Neural crest cell (in vitro differentiated cells): ENCODE measurements at places on chromosomes 1 and 21. TPM values are rescaled to one million over a fixed set of nuclear protein-coding genes. Genes with fewer than 3 reads are reported as not detected.
A peak's percentile ranks its signal among the peaks of the same experiment; 100 is the strongest.

DNA sequence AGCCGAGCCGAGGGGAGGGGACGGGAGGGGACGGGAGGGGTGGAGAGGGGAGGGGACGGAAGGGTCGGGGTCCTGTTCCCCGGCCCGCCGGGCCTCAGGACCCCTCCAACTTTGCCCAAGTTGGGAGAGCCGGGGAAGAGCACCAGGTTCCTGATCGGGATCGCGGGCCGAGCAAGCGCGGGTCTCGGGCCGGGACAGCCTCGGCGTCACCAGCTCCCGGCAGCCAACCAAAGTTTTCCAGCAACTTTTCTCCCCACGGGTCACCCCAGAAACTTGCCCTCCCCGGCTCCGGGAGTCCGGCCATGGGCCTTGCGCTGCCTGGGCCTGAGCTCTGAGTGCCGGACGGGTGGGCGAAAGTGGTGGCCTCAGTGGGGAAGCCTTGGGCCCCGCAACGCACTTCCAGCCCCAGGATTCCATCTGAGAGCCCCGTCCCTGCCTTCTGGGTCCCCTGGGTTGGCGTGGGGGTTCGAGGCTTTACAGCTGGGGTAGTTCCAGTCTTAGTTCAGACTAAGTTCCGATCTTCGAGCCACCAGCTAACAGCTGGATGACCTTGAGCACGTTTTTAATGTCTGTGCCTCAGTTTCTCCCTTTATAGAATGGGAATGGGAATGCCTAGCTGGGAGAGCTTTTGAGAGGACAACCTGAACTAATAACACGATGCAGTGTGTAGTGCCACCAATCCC is 458 bp downstream of the ZC3H12A start:
- H3K4me1 ChIP-seq = peaks cover 42% of the 10 kb centered on the region
- H3K27me3 ChIP-seq = peaks cover 34% of the 10 kb centered on the region
- no peak for DNase-seq
- H3K4me3 ChIP-seq = peak overlapping the region; percentile 82
- no peaks in the 10 kb centered on the region for H3K36me3 ChIP-seq
- no peak overlapping the region for H3K27ac ChIP-seq

TMPRSS2 gene
- not detected in 2 replicates for total RNA-seq

DNA sequence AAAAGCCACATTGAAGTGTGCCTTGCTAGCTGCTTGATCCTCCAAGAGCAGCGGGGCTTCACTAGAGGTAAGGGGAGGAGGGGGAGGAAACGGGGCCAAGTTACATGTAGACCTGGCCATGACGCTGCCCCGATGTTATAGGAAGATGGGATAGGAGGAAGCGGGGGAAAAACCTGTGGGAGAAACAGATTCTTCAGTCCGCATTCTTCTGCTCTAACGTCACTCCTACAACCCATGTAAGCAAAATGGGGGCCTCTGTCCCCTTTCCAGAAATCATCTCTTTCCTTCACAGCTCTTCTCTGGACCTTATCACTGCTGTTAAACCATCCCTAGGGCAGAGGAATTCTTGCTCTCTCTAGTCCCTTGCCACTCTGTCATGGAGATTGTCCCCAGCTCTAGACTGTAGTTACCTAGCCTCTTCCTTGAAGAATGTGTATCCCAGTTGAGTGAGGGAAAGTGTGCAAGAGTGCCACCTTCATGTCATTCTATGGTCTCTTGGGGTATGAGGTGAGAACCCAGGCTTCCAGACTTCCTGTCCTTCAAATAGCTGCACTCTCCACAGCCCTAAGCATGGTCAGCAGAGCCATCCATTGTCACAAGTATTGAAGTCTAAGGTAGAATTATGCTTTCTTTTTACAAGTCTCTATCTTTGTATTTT is 11.4 kb downstream of the PLEKHO1 start:
- peaks cover 46% of the 10 kb centered on the region for H3K4me1 ChIP-seq
- DNase-seq = no peak
- peak overlapping the region; percentile 7 for H3K4me3 ChIP-seq
- no peaks in the 10 kb centered on the region for H3K27me3 ChIP-seq
- H3K27ac ChIP-seq = peak overlapping the region; percentile 72

PRKAA2 gene
- total RNA-seq = 4.8 and 4.9 TPM in 2 replicates

- no peak overlapping the region for H3K27ac ChIP-seq
- H3K4me3 ChIP-seq = no peak overlapping the region
- no peak for DNase-seq
- peaks cover 19% of the 10 kb centered on the region for H3K4me1 ChIP-seq
These were observed 95.1 kb upstream of the WLS start for GRCh38 chr1:68327414-68327813.

- H3K4me1 ChIP-seq = peaks cover 13% of the 10 kb centered on the region
- H3K27me3 ChIP-seq = peaks cover 17% of the 10 kb centered on the region
- DNase-seq = no peak
- no peak overlapping the region for H3K27ac ChIP-seq
These were observed 17.4 kb upstream of the HIVEP3 start for GRCh38 chr1:41936107-41936506.

DNA sequence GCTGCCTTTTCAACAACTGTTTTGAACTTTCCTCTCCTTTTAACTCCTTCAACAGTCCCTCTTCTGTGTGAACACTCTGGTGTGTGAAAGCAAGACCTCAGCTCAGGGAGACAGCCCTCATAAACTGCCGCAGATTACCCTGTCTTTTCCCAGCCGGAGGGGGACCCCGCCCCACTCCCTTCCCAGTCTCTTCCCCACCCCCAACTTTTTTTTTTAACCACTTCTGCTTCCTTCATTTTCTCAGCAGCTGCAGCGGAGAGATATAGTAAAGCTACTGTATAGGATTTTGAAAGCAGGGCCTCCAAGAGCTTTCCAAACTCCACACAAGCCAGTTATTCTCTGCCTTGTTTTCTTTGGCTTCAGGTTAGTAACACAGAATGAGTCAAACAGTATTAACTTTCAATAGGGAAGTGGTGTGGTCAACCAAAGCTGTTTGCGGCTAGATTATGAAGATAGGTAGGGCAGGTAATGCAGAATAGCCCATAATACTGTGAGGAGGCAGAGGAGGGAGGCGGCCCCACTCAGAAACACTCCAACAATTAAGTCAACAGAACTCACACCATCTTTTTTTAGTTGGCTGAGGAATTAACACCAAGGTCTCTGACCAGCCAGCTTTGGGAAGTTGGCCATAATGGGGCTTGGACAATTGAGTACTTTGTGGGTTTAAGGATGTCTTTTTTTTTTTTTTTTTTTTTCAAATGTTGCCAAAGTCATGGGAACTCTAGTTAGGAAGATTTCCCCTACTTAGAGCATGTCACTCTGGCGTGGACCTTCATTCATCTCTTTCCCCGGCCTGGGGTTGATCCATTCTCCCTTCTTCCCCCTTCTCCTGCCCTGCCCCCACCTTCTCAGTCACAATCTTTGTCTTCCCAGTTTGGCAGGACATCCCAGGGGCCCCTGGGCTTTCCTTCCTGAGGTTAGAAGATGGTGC is 177.0 kb downstream of the CLIC6 start:
- no peak for DNase-seq
- H3K27me3 ChIP-seq = no peaks in the 10 kb centered on the region
- peaks cover 22% of the 10 kb centered on the region for H3K4me1 ChIP-seq
- H3K27ac ChIP-seq = peak overlapping the region; percentile 89
- no peak overlapping the region for H3K4me3 ChIP-seq

DNA sequence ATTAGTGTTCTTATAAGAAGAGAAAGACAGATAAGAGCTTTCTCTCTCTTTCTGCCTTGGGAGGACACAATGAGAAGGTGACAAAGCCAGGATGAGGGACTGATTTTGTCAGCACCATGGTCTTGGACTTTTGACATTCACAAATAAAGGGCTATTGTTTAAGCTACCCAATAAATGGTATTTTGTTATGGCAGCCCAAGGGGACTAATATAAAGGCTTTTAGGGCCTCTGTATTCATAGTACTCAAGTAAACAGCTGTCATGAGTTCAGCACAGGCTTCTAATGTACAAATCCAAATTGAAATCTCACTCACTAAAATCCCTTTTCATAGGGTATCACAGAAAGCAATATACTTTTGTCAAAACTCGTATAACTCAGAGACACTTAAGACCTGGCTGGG is 242.7 kb downstream of the FAF1 start:
- H3K36me3 ChIP-seq = peaks cover 7% of the 10 kb centered on the region
- H3K27ac ChIP-seq = no peak overlapping the region
- DNase-seq = no peak
- H3K4me1 ChIP-seq = peaks cover 4% of the 10 kb centered on the region

GRCh38 chr1:154418062-154418921 is 13.1 kb downstream of the IL6R start:
- peaks cover 22% of the 10 kb centered on the region for H3K4me1 ChIP-seq
- no peak overlapping the region for H3K4me3 ChIP-seq
- no peak for DNase-seq
- H3K36me3 ChIP-seq = no peaks in the 10 kb centered on the region
- H3K27ac ChIP-seq = peak overlapping the region; percentile 75

DNA sequence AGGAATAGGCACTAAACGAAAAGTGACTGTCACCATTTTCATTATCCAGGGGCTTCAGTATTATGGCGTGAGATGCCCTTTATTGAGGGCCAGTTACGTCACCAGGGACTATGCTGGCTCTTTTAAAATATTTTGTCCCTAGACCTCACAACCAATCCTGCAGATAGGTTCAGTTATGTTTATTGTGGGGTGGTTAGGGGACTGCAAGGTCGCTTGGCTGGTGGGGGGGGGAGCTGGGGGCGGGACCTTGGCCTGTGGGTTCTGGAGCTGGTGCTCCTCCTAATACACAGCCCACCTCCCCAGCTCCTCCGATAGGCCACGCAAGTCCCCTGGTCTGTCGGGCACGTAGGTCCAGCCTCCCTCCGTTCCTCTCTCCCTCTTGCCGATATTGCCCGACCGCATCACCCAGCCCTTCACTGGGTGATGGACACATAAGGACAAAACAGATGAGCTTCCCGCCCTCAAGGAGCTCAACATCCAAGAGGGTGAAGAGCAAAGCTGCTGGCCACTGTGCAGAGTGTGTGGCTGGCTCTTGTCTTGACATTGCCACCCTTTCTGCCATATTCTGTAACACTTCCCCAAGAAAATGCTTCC is 271.8 kb downstream of the MATN1 start:
- no peak for DNase-seq
- no peak overlapping the region for H3K27ac ChIP-seq
- no peak overlapping the region for H3K4me3 ChIP-seq
- H3K27me3 ChIP-seq = peaks cover 16% of the 10 kb centered on the region

- peaks cover 13% of the 10 kb centered on the region for H3K4me1 ChIP-seq
- H3K4me3 ChIP-seq = no peak overlapping the region
- no peaks in the 10 kb centered on the region for H3K27me3 ChIP-seq
These were observed 9.6 kb upstream of the RGS1 start for GRCh38 chr1:192565946-192566345.

GRCh38 chr1:27602462-27603308 is 1.3 kb downstream of the AHDC1 start:
- H3K27me3 ChIP-seq = peaks cover 2% of the 10 kb centered on the region
- no peak for DNase-seq
- H3K36me3 ChIP-seq = no peaks in the 10 kb centered on the region
- peak overlapping the region; percentile 71 for H3K27ac ChIP-seq
- peaks cover 35% of the 10 kb centered on the region for H3K4me1 ChIP-seq

GRCh38 chr1:227789084-227790033 is 26.1 kb upstream of the PRSS38 start:
- H3K27me3 ChIP-seq = peaks cover 50% of the 10 kb centered on the region
- no peak for DNase-seq
- H3K4me3 ChIP-seq = peak overlapping the region; percentile 57
- no peaks in the 10 kb centered on the region for H3K36me3 ChIP-seq
- no peak overlapping the region for H3K27ac ChIP-seq
- H3K4me1 ChIP-seq = no peaks in the 10 kb centered on the region

STXBP3 gene
- 31.5 and 32.2 TPM in 2 replicates for total RNA-seq

DNA sequence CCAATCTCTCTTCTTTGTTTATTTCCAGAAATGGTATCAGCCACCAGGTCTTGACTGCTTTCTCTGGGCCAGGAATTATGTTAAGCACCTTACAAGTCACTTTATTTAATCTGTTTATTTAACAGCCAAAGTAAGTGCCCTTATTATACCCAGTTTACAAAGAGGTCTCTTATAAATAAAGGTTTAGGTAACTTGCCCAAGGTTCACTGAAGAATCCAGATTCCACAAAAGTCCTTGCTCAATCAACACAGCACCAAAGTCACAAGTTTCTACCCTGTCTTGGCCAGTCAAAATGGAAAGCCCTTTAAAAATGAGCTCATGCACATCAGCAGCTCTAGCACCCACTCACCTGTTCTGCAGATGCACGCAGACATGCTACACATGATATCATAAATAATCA is 28.0 kb upstream of the ATP1A1 start:
- H3K36me3 ChIP-seq = no peaks in the 10 kb centered on the region
- H3K27ac ChIP-seq = no peak overlapping the region
- no peak overlapping the region for H3K4me3 ChIP-seq
- no peak for DNase-seq
- H3K27me3 ChIP-seq = no peaks in the 10 kb centered on the region

GRCh38 chr1:66489151-66489550 is 44.8 kb upstream of the SGIP1 start:
- no peaks in the 10 kb centered on the region for H3K36me3 ChIP-seq
- no peak overlapping the region for H3K27ac ChIP-seq
- no peak overlapping the region for H3K4me3 ChIP-seq
- no peak for DNase-seq
- no peaks in the 10 kb centered on the region for H3K4me1 ChIP-seq

HSD11B1 gene
- total RNA-seq = not detected in 2 replicates

CRP gene
- not detected in 2 replicates for total RNA-seq
